Posterior vena cava (tissue), 2 donors: ENCODE measurements at places on chromosomes 7 and 10. TPM values are rescaled to one million over a fixed set of nuclear protein-coding genes. Genes with fewer than 3 reads are reported as not detected.

BAG3 gene
- total RNA-seq, result 65.2 TPM

NRG3 gene
- 1.5 TPM for total RNA-seq

ZPBP gene
- not detected for total RNA-seq

NKX2-3 gene
- total RNA-seq, result not detected

SPDYE1 gene
- not detected for total RNA-seq

CCDC3 gene
- total RNA-seq, result 108 TPM

ITPRID1 gene
- not detected for total RNA-seq

RAB19 gene
- total RNA-seq, result not detected

PNLIP gene
- not detected for total RNA-seq

HKDC1 gene
- total RNA-seq, result 0.09 TPM

DNA sequence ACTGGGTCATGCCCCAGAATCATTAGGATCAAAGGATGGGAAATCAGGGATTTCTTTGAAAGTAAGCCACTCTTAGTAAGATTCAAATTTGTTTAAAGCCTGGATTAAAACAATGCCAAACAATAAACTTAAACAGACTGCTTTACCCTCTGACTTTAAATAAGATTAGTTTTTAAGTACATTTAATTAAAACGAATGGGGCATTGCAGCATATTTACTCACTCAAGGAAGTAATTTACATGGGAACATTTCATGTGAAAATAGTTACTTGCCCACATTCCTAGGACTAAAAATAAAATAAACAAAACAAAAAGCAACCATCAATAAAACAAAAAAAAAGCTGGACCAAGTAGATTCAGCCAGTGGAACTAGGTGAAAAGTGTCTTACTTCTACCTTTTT lies 7.8 kb downstream of the ABLIM1 start:
- DNase-seq, result no peak

- no peak for DNase-seq
Observed at GRCh38 chr7:101173752-101174244, 6.3 kb downstream of the NAT16 start.

DNA sequence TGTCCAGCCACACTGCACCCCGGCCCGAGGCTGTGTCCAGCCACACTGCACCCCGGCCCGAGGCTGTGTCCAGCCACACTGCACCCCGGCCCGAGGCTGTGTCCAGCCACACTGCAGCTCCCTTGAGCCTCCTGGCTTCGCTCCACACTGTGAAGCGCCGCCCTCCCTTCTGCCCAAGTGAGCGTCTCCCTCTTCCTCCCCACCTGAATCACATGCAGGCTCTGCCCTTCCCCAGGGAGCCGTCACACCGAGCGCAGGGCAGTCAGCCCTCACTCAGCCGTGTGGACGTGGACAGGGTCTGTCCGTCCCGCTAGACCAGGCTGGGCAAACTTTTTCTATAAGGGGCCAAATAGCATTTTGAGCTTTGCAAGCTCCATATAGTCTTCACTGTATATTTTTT lies 27.6 kb downstream of the CFAP46 start:
- DNase-seq, result peak; percentile 28

DNA sequence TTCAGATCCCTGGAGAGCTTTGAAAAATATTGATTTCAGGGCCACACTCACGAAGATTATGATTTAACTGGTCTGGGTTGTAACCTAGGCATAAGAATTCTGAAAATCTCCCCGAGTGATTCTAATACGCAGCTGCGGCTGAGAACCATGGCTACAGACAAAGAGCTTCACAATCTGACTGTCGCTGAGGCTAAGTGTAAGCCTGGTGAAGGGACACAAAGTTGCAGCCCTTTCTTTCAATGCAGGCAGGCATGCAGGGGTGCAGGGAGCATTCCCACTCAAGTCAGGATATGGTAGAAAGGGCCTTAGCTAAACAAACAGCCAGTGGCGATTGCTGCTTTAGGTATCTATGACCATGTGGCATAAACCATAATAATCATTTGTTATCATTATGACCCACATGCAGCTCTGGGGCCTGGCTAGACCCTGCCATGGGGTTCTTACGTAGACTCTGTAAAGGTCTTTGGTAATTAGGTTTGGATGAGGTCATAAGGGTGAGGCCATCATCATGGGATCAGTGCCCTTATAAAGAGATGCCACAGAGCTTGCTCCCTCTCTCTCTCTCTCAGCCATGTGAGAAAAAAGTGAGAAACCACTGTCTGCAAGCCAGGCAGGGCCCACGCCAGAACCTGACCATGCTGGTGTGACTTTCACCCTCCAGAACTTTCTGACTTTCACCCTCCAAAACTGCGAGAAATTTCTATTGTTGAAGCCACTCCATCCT lies 88.4 kb upstream of the LANCL2 start:
- no peak for DNase-seq

DNA sequence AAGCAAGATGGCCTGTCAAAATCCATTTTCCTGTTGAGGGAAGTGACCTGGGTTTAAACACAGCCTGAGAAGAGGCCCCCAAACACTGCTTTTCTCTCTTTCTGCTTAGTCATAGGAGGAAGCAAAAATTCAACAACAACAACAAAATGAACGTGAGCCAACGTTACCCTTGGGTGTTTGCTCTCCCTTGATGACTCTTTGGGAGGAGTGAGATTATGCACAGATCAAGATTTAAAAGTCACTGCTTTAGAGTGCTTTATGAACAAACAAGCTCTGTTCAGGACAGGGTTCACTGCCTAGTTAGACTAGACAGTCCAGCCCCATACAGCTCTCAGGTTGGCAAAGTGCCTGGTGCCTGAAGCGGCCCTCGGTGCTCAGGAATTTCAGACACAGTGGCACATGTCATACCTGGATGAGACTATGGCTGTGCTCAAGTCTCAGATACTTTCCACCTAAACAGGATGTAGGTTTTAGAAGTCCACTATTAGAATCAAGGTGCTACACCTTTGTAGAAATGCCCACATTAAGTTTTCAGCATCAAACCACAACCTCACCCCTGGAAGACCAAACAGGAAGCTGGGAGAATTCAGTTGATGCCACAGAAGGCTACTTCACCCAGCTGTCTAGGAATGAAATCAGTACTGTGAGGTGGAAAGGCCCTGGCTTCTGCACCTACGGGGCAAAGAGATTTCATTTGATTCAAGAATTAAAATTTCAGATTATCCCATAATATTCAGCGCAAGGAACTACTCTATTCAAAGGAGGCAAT lies 38.7 kb downstream of the DENND11 start:
- DNase-seq, result no peak

- no peak for DNase-seq
Observed at GRCh38 chr7:107180378-107180777, 11.6 kb downstream of the HBP1 start.

DNA sequence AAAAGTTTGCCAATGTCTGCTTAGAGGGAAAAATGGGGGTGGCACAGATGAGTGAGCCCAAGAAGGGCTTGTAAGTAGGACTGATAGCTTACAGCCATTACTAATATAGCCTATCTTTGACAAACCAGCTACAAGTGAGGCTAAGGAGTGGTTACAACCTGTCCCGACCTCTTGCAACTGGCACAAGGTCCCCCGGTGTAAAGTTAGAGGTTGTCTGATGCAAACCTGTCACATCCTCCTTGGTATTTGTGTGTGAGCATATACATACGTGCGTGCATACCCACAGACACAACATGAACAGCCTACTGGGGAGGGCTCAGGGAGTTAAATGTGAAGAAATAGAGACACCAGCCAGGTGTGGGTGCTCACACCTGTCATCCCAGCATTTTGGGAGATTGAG lies 14.6 kb downstream of the ADAP1 start:
- peak; percentile 36 for DNase-seq

DNA sequence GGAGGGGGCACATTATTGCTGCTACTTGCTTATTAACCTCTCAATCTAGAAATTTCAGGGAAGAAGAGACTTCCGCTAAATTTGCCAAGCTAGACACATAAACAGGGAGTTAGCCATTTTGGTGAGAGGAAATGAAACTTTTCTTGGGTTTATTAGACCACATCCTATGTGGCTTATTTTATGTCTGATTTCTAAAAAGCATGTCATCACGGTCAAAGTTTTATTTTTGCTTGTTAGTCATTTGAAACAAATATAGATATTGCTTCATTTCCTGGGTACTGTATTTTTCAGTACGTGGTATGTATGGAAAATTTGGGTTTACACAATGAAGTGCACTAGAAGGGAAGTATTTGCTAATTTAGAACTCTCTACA lies 144.1 kb downstream of the TCF7L2 start:
- DNase-seq, result no peak

GRCh38 chr10:7297094-7297493 lies 113.7 kb downstream of the SFMBT2 start:
- no peak for DNase-seq

DNA sequence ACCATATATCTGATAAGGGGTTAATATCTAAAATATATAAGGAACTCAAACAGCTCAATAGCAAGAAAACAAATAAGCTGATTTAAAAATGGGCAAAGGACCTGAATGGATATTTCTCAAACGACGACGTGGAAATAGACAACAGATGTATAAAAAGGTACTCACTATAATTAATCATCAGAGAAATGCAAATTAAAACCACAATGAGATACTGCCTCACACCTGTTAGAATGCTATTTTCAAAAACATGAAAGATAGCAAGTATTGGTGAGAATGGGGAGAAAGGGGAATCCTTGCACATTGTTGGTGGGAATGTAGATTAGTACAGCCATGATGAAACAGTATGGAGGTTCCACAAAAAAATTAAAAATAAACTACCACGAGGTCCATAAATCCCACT lies 163.2 kb downstream of the DKK1 start:
- no peak for DNase-seq

DNA sequence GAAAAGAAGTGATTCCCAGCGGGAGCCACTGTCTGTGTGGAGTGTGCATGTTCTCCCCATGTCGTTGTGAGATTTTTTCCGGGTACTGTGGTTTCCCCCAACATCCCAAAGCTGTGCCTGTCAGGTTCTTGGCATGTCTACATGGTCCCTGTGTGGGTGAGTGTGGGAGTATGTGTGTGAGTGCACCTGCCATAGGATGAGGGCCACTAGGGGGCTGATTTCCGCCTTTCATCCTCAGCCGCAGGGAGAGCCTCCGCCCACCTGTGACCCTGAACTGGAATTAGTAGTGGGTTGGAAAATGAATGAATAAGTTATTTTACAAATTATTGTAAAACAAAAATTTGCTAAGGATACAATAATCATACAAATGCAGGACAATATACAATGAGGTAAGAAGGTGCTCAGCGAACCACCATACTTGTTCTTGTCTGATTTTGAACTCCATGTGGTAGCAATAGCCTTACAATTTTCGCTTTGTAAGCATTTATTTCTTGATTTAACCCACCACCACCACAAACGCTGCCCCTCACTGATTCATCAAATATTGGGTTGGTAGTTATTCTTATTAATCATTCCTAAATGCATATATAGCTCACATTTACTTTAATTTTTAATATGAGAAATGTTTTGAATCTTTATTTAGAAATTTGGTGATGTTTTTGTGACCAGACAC lies 641.2 kb upstream of the VSTM2A start:
- DNase-seq, result no peak

DNA sequence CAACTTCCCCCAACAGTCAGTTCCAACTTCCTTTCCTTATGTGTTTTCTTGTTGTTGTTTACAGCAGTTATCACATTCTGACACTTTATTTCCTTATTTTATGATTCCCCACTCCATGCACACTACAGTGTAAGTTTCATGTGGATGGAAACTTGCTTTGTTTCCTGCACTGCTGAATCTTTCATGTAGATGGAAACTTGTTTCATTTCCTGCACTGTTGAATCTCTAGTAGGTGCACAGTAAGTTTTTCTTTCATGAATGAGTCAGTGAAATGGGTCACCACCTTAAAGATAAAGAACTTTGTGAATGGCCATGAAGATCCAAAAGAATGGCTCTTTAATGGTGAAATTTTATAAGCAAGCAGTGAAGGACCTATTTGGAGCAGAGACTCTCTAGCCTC lies 61.4 kb downstream of the SHOC2 start:
- no peak for DNase-seq

- DNase-seq, result no peak
Observed at GRCh38 chr10:98621630-98622029, 174.9 kb upstream of the HPS1 start.

DNA sequence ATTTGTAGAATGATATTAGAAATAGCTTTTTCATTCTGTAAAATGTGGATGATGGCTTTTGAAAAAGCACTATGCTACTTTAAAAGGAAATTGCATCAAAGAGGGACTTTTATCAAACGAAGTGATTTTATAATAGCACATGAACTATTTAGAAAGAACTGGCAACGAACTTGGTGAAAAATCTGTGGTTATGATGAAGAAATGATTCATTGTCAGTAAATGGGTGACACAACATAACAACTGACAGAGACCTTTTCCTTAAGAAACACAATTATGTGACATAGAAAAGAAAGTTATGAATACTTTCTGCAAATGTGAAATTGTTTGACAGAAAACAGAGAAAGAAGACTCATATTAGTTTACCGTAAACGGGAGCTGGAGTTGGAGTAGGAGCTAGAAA lies 60.7 kb upstream of the LAMB4 start:
- no peak for DNase-seq

DNA sequence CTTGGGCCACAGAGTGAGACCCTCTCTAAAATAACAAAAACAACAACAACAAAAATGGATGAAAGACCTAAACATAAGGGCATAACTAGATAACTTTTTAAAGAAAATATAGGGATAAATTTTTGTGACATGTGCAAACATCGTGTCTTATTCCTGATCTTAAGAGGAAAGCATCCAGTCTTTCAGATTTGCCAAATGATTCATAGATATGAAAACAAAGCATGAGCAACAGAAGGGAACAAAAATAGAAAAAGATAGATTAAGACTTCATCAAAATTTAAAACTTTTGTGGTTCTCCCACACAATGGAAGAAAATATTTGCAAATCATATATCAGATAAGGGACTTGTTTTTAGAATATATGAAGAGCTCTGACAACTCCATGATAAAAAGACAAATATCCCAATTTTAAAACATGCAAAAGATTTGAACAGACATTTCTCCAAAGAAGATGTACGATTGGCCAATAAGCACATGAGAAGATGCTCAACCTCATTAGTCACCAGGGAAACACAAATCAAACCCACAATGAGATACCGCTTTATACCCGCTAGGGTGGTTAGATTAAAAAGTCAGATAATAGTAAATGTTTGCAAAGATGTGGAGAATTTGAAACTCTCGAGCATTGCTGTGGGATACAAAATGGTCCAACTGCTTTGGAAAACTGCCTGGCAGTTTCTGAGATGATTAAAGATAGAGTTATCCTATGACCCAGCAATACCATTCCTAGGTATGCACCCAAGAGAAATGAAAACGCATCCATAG lies 20.3 kb downstream of the PPIF start:
- no peak for DNase-seq

- DNase-seq, result no peak
Observed at GRCh38 chr7:37445790-37446189, 2.9 kb downstream of the ELMO1 start.

GRCh38 chr7:85509476-85509875 lies 322.6 kb upstream of the SEMA3D start:
- no peak for DNase-seq

DNA sequence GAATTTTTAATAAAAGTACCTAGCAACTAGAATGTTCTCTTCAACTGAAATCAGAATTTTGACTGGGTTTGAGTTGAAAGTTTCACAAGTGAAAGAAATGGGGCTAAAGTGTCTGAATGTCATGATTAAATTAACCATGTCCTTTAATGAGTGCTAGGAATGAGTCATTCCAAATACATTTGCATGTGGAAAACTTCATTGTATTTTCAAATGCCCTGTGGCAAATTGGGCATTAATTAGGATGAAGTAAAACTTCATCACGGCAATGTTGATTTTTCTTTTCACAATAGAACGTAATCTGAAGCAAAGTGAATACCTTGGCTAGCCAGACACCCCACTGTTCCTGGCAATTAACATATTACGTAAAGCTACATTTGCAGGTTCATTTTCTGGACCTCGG lies 166.6 kb downstream of the KIAA1217 start:
- no peak for DNase-seq
